ENCODE measurements at places on chromosomes 3 and 15.

DNA sequence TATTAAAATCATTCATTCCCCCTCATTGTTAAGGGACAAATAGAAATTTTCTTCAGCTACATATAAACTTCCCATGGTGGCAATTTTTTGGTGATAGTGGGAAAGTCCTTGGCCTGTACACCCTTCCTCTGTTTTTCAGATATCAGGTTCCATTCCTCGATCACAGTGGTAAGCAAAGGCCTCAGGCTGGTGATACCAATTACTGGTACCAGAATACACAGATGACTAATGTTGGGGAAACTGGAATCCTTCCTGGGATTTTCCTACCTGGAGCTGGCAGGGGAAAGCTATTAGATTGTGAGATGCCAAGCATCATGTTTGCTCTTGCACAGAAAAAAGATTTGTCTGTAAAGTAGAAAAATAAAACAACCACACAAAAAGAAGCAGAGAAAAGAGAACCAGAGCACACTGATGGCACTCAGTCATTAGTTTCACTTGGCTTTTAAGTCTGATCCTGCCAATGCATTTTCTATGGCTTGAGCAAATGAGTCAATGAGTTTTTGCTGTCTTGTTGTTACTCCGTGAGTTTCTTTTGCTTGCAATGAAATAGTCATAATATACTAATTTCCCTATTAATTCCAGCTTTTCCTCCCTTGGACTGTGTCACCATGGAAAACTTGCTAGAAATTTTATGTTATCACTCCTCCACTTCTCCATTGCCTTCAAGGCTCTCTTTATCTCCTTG is 795.0 kb downstream of the ROBO1 start:
- DNase-seq = no peak

DNA sequence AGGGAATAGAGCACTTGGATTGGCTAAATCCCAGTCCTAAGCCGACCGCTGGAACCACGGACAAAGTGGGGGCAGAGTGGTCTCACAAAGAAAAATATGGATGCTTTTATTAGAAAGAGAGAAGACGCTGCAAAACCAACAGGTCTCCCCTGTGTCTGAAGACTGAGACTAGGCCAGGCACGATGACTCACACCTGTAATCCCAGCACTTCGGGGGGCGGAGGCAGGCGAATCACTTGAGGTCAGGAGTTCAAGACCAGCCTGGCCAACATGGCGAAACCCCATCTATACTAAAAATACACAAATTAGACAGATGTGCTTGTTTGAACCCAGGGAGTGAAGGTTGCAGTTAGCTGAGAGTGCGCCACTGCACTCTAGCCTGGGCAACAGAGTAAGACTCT is 61.8 kb downstream of the ZDHHC19 start:
- no peak for DNase-seq

DNA sequence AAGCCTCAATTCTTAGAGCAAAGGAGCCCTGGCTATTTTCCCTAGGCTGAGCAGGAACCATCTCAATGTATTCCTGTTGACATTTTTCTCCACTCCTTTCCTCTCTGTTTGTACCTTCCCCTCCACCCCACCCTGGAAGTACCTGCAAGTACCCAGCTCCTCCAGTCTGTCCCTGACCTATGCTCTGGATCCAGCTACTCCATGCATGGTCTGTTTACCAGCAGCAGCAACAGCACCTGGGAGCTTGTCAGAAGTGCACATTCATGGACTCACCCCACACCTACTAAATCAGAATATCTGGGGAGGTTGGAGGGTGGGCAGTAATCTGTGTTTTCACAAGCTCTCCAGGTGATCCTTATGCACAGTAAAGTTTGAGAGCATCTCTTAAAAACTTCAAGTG is 240.7 kb upstream of the UMPS start:
- no peak for DNase-seq

DNA sequence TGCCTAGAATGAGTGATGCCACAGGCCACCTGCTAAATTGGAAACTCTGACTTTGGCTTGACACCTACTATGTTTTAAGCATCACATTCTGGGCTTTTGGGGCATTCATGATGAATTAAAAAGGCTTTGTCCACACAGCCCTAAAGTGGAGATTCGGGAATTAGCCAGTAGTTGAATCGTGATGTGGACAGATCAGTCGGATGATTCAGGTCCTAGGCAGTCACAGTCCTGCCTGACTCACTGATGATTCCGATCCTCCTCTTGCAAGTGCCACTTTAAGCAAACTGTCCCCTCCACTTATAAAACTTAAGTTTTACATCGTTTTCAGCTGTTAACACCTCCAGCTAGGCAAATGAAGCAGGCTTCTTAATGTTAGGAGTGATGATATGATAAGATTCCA is 75.3 kb downstream of the SYNPR start:
- DNase-seq = no peak

DNA sequence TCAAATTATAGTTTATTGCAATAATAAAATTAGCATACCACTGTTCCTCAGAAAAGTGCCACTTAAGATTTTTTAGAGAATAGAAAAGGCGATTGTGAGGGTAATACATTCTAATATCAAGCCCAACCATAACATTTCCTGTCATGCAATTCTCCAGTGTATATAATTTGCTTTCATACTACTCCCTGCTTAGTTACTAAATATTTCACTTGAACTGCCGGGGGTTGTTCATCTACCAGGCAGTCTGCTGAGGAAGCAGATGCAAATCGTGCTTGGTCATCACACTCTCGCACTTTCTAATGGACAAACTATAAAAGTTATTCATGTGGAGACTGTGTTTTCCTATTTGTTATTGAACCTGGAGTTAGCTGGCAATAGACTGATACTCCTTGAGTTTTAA is 645.6 kb upstream of the CBLB start:
- DNase-seq = no peak

DNA sequence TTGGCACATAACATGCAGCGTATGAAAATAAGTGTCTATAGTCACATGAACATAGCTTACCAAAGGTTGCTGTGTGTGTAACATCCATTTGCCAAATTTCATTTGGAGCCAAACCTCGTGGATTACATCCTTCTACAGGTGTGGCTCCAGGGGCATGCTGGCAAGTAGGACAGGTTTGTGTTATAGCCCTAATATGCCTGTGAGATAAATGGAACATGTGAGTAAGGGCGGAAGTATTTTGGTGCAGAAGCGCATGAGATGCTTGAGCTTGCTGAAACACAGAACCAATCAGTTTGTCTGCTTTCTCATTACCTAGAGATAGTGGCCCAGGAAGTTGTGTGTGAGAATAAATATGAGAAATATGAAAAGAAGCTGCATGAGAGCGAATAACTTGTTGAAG is 21.8 kb upstream of the XCR1 start:
- DNase-seq = no peak

- DNase-seq = no peak
These were observed 90.9 kb downstream of the RORA start for GRCh38 chr15:61138156-61138555.

DNA sequence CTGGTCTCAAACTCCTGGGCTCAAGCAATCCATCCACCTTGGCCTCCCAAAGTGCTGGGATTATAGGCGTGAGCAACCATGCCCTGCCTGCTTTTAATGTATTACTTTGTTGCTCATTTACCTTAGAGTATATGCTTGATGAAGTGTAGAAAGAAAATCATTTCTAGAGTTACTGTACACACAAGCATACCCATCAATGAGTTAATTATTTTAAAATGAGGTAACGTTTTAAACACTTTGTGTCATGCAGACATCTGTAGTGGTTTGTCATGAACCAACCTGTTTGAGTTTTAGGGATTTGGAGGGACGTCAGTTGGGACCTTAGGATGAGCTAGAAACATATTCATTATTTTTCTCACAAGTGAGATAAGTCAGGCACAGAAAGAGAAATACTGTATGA is 332.4 kb upstream of the IGF1R start:
- DNase-seq = no peak

DNA sequence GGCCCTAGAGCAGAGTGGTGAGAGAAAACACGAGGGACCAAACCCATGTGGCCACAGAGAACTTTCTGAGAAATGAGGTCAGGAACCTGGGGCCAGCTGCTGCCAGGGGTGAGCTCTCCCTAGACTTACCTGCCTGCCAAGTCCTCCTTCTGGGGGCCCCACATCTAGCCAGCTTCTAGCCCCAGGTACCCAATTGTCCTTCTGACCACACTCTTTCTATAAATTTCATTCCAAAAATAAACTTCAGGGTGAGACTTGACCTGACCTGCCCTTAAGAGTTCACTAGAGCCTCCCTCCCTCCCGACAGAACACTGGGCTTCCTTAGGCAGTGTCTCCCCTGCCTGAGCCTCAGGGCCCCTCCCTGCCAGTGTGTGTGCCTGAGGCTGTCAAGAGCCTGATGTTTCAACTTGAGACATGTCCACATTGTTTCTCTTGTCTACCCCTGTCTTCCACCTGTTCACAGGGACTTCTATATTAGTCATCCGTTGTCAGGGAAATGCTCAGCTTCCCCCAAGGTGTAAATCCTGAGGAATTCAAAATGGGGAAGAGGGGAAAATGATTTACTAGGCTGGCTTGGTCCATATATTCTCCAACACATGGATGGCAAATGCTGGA is 312.8 kb upstream of the TLE3 start:
- no peak for DNase-seq

GRCh38 chr3:134392336-134392983 is 18.2 kb upstream of the AMOTL2 start:
- DNase-seq = no peak

Measured in stimulated activated CD8-positive, alpha-beta memory T cell treated with anti-CD3 and anti-CD28 coated beads, Interleukin-15, amount 100 ng/mL, for 48 hours (primary cell).